GM12878 (cell line): ENCODE measurements at places on chromosomes 6 and 20. TPM values are rescaled to one million over a fixed set of nuclear protein-coding genes. Genes with fewer than 3 reads are reported as not detected.

GRCh38 chr6:27575594-27576361, 102.9 kb upstream of the ZNF184 start:
- no peak for DNase-seq

DNA sequence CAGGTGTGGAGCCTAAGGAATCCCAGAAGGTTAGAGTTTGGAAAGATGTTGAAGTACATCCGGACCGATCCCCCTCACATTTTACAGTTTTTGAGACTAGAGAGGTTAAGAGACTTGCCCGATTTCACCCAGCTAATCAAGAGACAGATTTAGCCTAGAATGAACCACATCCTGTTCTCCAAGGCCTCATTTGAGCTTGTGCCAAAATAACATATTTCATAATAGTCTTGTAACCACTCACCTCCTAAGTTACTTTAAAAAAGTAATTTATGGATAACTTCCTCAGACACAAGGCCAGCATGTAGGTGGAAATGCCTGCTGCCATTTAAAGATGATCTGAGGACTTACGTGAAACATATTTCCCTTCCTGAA, 39.8 kb upstream of the ARHGAP18 start:
- peak; percentile 61 for DNase-seq

- DNase-seq, result peak; percentile 56
Observed at GRCh38 chr20:34515484-34516246, 557 bp upstream of the DYNLRB1 start.

TNFRSF21 gene
- 0.56 and 0.77 TPM in 2 replicates for total RNA-seq

- no peak for DNase-seq
Observed at GRCh38 chr20:46174469-46175126, 56.5 kb downstream of the CD40 start.

GRCh38 chr6:44918671-44919296, 409.3 kb upstream of the RUNX2 start:
- no peak for DNase-seq

MUCL3 gene
- 0.28 and 0.48 TPM in 2 replicates for total RNA-seq

IMPG1 gene
- total RNA-seq, result not detected in 2 replicates
